T-helper 9 cell (primary cell): ENCODE measurements at places on chromosomes 6 and 20.

DNA sequence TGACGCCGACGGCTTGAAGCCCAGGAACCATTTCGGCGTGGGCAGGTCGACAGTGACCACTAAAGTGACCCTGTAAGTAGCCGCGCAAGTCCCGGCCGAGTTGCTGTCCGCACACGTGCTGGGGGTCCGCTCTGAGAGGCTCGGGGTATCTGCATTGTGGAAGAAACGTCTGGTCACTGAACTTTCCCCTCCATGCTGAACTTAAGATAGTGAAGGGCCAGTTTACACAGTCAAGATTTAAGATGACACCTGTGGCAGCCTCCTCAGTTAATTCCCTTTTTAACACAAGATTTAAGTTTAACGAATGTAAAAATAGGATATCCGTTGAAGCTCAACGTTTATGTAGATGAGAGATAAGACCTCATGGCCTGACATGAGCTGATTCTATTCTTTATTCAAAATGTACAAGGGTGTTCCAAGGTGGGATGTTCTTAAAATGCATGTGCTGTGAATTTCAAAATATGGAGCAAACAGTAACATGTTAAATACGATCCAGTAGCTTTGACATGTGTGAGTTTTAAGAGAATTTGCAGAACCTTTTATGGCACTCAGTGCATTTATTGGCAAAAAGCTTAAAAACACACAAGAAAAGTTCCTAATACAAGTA is 116.2 kb downstream of the RTN4IP1 start:
- no peak for DNase-seq

- DNase-seq = no peak
Observed at GRCh38 chr6:154558513-154558912, 48.0 kb upstream of the CNKSR3 start.

DNA sequence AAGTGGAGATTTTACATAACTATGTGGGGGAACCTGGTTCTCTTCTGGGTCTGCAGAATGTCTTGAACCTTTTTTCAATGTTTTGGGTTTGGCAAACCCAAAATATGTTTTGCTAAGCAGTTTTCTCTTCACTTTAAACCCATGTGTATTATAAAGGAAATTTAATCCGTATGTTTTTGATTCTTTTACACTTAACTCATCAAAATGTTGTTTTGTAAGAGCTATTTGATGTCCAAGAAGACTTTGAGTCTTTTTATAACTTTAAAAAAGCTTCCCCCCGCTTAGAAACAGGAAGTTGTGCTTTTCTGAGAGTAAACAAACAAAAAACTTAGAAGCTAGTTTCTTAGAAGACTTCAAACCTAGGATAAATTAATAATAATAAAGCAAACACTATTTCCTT is 81.9 kb upstream of the CEP162 start:
- no peak for DNase-seq

- DNase-seq = peak; percentile 22
Observed at GRCh38 chr6:44456070-44456965, 68.8 kb downstream of the CDC5L start.

DNA sequence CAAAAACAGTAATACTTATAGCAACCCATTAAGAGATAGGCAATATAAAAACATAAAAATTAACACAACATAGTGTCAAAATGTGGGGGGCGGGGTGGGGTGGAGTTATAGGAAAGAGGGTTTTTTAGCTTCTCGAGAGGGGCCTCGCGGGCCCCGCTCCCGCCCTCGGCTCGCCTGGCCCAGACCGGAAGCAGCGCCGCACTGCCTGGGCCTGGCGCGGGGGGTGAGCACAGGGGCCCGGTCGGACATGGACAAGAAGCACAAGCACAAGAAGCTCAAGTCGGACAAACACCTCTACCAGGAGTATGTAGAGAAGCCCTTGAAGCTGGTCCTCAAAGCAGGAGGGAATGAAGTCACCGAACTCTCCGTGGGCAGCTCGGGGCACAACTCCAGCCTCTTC is 53.4 kb downstream of the REV3L start:
- no peak for DNase-seq

- DNase-seq = no peak
Observed at GRCh38 chr6:157461000-157461915, 80.3 kb downstream of the ZDHHC14 start.

DNA sequence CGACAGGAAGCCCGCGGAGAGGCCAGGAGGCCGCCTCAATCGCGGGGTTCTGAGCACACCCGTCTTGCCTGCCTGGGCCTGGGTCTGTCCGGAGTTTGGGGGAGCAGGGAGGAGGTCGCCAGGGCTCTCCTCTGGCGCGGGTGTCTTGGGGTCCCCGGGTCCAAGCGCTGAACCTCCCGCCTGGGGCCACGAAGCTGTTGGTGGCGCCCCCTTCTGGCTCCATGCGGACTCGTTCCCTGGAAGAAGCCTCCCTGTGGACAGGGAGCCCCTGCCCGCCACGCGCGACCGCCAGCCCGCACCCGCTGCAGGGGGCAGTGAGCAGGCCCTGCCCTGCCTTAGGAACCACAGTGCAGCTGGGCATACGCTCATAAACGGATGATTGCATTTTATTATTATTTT is 44.7 kb downstream of the MCUR1 start:
- DNase-seq = peak; percentile 8

DNA sequence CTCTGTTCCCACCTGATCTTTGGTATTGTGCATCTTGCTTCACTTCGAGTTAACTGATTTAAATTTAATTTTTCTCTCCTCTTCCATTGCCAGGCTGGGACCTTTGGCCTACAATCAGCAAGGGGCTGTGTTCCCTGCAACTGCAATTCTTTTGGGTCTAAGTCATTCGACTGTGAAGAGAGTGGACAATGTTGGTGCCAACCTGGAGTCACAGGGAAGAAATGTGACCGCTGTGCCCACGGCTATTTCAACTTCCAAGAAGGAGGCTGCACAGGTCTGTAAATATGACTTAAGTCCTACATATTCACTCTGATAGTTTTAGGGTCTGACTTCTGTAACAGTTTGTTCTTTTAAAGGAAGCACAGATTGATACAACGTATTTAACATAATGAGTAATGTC is 412.4 kb downstream of the ARHGAP18 start:
- DNase-seq = no peak

DNA sequence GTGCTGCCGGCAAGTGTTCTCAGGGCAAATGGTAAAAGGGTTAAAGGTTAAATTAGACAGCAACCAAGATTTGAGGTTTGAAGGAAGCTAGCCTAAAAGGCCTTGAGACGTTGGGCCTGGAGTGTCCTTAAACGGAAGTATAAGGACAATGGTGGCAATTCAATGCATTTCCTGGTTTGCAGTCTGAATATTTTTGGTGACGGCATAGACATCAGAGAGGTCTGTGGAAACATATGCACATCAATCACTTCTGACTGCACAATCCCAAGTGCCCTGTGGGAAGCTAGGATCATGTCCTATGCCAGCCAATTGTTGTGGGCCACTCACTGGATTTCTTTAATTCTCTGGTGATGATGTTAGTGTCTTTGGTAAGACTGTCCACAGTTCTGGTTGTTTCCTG is 25.7 kb upstream of the TUBB2A start:
- no peak for DNase-seq

DNA sequence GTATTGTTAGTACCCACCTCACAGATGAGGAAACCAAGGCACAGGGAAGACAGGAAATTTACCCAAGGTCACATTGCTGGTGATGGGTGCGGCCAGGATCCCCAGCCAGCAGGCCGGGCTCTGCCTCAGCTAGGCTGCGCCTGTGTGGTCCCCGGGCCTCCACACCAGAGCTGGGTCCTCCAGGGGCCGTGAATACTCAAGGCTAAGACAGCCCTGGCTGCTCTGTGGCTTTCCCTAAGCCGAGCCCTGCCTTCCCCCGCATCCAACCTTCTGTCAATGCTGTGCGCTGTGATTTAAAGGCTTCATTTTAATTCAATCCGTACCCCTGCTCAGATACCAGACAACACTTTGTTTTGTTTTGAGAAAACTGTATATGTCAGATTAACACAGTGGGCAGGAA is 246.7 kb downstream of the TTLL2 start:
- DNase-seq = no peak
